ENCODE measurements at places on chromosomes 4 and X.

GRCh38 chr4:89836031-89836745, 773 bp downstream of the SNCA start:
- no peak for DNase-seq

DNA sequence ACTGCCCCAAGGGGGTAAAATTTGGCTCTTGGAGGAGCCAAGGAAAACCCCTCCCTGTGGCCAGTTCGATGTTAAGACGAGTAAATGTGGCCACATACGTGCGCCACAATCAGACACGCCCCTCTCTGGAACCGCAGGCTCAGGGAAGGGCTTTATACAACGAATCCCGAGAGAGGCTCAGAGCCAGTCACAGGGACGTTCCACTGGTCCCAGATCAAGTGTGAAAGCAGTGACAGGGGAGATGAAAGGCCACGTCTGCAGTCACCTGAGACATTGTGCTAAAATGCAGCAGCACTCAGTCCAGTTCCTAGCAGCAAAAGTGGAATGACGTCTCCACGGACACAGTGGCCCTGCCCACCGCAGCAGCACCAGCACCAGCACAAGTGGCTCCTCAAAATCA, 68.0 kb downstream of the ACOX3 start:
- DNase-seq: no peak

DNA sequence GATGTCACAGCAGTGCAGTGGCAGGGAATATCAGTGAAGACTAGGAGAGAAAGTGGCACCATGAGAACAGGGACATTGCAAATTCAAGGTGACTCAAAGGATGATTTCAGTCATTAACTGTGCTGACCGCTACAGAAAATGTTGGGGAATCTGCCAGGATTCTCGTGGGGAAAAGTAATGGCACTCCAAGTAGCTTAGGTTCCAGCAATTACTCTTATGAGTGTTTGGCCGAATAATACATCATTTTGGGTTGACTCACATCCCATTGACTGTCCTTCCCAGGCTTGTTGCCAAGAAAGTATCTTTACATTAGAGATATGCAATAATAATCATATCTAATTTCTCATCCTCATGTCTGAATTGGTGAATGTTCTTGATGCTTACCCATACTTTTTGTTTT, 1411.1 kb upstream of the PCDH7 start:
- DNase-seq: no peak

DNA sequence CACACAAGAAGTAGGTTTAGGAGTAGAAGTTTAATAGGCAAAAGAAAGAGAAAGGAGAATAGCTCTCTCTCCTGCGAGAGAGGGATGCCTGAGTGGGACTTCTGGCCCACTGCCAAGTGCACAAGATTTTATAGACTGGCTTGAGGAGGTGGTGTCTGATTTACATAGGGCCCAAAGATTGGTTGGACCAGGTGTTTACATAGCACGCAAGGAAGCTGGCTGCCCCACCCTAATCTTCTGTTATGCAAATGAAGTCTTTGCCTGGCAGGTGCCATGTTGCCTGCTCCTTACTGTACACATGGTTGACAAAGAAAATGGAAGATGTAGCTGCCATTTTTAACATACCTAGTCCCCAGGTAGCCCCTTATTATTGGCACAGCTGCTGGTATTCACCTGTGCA, 170.8 kb upstream of the GATB start:
- no peak for DNase-seq

DNA sequence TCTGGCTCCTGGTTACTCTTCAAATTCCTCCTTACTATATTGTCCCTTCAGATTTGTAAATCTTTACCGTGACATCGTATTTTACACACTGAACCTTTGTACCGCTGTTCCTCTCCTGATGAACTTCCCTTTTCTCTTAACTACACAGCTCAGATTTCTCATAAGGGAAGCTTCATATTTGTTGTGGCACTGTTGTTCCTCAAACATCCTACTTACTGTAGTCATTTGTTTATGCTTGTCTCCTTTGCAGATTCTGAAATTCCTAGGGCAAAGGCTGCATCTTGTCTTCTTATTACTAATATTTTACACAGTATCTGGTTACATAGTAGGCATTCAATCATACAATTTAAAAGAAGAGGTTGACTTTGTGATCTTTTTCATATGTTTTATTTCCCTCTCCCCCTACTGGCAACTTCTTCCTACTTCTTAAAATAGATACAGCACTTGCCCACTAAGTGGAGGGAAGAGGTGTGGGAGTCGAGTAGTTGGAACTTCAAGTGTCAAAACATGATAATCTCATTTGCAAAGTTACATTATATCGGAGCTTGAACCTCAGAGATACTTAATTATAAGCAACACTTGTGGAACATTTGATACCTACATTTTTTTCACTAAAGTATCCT, 50.0 kb downstream of the TET2 start:
- DNase-seq: no peak

DNA sequence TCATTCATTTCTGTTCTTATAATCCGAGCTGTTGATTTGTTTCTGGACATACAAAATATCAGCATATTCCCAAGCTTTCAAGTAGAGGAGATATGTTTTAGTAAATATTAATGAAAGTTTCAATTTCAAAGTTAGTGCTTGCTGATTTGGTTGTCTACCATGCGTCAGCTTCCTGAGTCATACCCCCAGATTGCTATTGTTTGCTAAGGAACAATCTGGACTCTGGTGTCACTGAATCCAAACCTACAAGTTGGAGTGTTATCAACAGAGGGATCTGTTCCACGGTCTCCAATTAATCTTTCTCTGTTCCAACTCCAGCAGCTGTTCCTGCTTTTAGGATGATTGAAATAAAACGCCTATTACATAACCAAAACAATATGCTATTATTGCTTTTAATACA, 96.1 kb upstream of the FAM9A start:
- no peak for DNase-seq

- DNase-seq: no peak
These were observed 10.4 kb upstream of the GABRE start for GRCh38 chrX:151984902-151985301.

- DNase-seq: no peak
These were observed 72.5 kb downstream of the EVC2 start for GRCh38 chr4:5635826-5636195.

GRCh38 chr4:139857977-139858376, 192.4 kb downstream of the MGST2 start:
- no peak for DNase-seq

- no peak for DNase-seq
These were observed 30.5 kb upstream of the COL25A1 start for GRCh38 chr4:109332926-109333464.
